Activated CD4-positive, CD25-positive, alpha-beta regulatory T cell treated with anti-CD3 and anti-CD28 coated beads, Interleukin-2, amount 50 U/mL, for 72 hours (primary cell): ENCODE measurements at places on chromosomes 13 and 19.

DNA sequence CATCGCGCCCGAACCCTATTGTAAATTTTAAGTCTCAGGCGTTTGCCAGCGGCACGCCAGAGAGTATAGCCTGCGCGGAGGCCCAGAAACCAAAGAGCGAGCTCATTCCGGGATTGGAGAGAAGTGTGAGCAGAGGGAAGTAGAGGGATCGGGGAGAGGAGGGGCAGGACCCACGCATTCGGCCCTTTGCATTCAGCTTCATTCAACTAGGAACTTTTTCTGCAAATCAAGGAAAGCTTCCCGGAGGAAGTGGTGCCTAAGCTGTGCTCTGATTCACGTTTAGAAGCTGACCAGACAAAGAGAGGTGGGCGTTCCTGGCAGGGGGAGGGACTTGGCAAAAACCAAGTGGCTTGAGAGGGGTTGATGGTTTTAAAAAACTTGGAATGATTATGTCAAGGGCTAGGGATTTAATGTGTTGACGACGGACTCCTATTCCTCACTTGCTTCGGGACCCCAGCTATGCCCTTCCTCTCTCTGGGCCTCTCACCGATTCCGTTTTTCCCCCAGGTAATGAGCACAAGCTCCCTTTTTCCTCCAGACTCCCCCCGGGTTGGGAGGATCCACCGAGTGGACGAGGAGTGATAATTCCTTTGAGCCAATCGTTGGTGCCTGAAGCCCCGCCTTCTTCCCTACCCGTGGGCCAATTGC lies 811 bp upstream of the PRMT1 start:
- DNase-seq = peak; percentile 45

GRCh38 chr13:106182404-106182803 lies 353.1 kb downstream of the EFNB2 start:
- no peak for DNase-seq

DNA sequence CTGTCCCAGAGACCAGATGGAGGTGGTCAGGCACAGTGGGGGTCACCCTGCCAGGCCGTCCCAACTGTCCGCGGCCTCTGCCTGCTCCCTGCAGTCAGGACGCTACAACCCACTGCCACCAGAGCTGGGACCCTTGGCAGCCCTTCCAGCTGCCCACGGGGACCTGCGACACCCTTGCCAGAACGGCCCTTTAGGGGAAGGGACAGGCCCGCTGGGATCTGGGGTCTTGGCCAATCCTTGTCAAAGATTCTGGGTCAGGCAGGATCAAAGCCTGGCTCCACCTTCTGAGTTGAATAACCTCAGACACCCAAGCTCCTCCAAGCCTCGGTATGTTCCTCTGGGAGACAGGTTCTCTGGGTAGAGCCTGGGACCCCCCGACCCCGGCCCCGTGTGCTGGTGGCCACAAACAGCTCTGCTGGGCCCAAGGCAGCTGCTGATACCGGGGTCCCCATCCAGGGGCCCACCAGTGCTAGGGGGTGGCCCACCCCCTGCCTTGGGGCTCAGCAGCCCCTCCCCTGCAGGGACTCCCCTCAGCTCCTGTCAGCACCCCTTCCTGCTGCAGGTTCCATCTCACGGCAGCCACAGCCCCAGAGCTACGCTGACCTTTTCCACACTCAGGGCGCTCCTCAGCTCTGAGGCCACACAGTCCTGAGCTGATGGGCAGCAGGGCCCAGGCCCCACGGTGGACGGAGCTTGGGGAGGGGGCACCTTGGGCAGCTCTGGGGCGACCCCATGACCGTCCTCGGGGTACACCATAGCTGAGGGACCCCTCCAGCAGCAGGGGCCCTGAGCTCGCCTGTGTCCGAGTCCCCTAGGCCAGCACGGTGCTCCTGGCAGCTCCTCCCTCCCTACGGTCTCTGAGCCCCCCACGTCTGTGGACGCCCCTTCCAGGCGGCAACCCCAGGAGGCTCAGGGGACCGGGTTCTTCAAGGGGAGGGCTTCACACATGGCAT lies 18.4 kb downstream of the SBNO2 start:
- DNase-seq = no peak

DNA sequence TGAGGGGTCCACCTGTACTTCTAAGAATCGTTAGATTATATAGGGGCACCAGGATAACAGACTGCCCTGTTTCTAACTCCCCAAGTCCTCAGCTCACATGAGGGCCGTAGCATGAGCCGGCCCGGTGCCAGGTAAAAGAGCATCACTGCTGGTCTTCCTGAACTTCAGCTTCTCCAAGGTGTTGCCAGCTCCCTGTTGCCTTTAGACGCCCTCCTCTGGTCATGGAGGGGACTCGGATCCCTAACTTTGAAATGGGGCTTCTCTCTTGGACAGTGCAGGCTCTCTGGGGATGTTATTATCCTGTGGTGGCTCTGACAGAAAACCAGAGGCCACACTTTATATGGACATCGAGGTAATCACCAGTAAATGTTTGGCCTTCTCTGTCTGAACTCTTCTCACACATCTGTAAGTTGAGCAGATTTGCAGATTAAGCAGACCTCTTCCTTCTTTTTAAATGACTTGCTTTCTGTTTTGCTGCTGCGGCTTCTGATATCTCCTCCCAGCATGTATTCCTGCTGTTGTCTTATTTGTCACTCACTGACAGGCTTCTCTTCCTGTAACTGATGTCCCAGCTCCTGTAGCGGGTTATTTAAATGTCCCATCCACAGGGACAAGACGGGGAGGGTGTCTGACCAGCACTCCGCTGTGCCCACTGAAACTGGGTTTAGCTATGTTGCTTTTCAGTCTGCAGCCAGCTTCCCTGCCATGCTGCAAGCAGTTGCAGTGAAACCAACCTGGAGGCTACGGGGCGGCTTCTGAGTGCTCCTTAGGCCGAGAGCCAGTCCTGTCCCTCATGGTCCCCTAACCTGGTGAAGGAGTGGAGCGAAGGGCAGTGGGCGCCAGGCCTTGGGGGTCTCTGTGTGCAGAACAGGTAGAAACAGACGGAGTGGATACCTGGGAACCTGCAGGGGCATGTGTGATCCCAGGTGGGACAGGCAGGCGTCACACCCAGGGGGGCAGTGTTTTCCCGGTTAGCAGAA lies 39.2 kb downstream of the TSSK6 start:
- DNase-seq = no peak

DNA sequence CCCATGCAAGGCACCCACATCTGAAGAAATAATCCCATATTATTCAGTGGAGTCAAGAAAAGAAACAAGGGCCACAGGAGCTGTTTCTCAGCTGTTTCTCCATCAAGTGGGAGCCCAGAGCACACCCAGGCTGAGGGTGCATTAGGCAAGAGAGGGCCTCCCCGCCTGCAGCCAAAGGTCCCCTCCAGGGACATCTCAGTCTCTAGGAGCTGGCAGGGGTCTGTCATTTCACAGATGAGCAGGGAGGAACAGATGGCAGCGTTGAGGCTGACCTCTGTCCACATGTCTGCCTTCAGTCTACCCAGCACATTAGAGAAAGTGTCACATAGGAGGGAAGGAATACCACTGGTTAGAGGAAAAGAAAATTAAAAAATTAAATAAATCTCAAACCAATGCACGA lies 157.7 kb downstream of the ZNF536 start:
- DNase-seq = no peak

DNA sequence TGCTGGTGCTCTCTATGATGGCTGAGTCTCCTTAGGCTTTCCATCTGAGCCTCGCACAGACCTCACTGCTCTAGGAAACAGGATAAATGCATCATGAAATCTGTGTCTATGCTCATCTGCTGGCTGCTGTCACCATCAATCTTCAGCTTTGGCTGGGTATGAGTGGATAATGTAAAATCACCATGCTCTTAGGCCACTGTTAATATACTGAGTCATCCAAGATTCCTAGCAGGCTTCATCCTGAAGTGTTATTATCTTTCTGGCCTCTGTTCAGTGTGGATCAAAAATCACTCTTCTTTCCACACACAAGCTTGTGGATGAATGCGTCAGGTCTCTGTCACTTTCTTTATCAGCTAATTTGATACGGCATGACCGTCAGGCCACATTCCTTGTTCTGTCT lies 317.4 kb downstream of the NALCN start:
- DNase-seq = no peak

- no peak for DNase-seq
Observed at GRCh38 chr13:34515201-34515600, 426.9 kb upstream of the NBEA start.

GRCh38 chr19:49786376-49786820 lies 19.6 kb downstream of the AP2A1 start:
- no peak for DNase-seq

GRCh38 chr13:66222127-66222526 lies 1008.0 kb downstream of the PCDH9 start:
- no peak for DNase-seq

GRCh38 chr13:48477191-48477855 lies 55.6 kb downstream of the RCBTB2 start:
- DNase-seq = no peak

DNA sequence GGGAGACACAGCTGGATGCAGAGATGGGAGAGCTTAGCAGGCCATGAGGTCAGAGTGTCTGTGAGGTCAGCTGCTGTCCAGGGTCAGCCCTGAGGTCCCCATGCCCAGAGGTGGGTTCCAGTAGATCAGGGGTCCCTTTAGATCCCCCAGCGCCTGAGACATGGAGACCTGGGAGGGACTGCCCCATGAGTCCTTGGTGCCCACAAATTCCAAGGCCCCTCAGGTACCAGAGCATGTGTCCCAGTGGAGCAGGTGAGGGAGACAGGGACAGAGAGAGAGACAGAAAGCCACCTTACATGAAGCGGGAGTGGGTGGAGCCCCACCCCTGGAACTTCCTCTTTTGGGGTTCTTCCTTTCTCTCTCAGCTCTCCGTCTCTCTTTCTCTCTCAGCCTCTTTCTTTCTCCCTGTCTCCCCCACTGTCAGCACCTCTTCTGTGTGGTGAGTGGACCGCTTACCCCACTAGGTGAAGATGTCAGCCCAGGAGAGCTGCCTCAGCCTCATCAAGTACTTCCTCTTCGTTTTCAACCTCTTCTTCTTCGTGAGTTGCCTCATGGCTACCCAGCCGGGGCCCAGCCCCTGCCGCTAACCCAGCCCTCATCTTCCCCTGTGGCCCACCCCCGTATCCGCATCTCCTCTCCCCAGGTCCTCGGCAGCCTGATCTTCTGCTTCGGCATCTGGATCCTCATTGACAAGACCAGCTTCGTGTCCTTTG lies at the start of gene CD37:
TSS of gene CD37 (plus strand) at position 336 of the 713 bp plus-strand sequence. CDS start at position 471, 135 bp downstream.
- DNase-seq = peak; percentile 58

- no peak for DNase-seq
Observed at GRCh38 chr13:42967660-42968059, 24.4 kb downstream of the EPSTI1 start.

GRCh38 chr13:103523858-103524257 lies 457.6 kb upstream of the SLC10A2 start:
- DNase-seq = no peak

DNA sequence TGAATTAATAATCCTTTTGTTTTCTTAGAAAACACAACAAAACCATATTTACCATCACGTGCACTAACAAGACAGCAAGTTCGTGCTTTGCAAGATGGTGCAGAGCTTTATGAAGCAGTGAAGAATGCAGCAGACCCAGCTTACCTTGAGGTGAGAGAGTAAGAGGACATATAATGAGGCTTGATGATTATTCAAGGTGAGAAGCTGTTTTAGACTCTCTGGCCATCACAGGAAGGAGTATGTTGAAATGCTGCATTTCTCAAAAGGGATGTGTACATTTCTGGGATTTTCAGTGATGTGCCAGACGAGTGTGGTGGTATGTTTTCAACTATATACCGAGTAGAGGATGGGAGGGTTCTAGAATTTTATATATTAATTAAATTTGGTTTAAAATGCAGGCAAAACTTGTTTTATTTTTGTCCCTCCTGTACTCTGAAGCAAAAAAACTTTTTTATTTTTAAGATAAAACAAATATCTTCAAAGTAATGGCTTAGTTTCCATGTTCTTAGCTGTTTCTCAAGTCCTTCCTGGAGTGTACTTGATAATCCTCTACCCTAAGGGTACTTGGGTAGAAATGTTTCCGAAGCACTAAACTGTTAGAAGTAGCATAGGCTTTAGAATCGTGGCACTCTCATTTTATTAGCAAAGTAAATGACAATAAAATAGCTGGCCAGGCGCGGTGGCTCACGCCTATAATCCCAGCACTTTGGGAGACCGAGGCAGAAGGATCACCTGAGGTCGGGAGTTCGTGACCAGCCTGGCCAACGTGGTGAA lies 51.1 kb downstream of the N4BP2L1 start:
- DNase-seq = no peak

GRCh38 chr13:97367016-97367822 lies 66.8 kb upstream of the RAP2A start:
- DNase-seq = no peak

GRCh38 chr13:99724633-99725517 lies 223.6 kb downstream of the TM9SF2 start:
- no peak for DNase-seq

DNA sequence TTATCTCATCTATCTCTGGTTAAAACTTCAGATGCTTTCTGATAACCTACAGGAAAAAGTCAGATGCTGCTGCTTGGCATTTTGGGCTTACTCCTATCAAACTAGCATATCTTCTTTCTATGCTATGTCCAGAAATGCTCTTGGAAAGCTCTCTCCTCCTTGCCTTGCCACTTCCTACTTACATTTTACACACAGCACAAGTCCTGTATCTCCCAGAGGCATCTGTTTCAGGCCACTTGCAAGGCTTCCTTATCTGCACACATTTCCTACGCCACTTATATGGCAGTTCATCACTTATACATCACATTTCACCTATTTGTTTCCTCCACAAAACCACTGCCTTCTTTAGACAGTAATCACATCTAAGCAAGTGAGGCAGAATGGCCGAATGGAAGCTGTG lies 220.3 kb downstream of the DNAJC15 start:
- DNase-seq = no peak

GRCh38 chr13:109704771-109705635 lies 81.4 kb downstream of the IRS2 start:
- no peak for DNase-seq

- no peak for DNase-seq
Observed at GRCh38 chr13:77985866-77986636, 67.4 kb upstream of the EDNRB start.

GRCh38 chr13:98279473-98280175 lies 102.6 kb upstream of the RNF113B start:
- no peak for DNase-seq

- peak; percentile 37 for DNase-seq
Observed at GRCh38 chr19:44643605-44644401, at the start of gene PVR. TSS of gene PVR (plus strand) at chr19:44643910. CDS start at chr19:44644097, 187 bp downstream.

GRCh38 chr19:7494416-7495098 lies 5.7 kb upstream of the PEX11G start:
- no peak for DNase-seq

DNA sequence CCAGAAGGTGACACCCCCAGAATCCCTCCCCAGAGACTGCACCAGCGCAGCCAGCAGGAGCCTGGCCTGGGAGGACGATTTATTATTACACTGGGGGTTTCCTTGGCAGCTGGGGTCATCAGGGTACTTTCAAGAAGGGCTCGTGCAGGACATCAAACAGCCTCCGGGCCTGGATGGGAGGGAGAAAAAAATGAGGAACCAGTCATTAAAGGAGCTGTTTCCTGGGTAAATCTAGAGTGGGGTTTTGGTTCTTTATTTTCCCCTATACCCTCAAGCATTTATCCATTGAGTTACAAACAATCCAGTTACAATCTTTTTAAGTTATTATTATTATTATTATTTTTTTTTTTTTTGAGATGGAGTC lies 3.1 kb downstream of the POLR1G start:
- no peak for DNase-seq
